Activated CD4-positive, alpha-beta T cell treated with anti-CD3 and anti-CD28 coated beads, Interleukin-2, amount 50 U/mL, for 24 hours (primary cell): ENCODE measurements at places on chromosomes 6 and 20.

DNA sequence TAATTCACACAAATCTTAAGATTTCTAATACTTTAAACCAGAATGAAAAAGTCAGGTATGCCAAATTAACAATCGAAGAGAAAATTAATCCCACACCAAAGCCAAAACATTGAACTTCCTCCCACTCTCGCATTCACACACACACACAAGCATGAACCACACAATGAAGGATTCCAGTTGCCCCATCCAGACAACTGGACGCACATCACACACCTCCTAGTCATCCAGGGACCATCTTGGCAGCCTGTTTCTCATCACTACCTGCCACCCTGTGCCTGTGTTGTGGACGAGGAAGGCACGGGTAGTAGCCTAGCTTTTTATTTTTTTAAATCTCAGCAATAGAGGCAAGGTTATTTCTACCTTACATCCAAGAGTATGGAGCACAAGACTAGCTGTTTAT lies 15.2 kb downstream of the B4GALT5 start:
- no peak for DNase-seq

GRCh38 chr6:34378470-34378869 lies 14.0 kb downstream of the NUDT3 start:
- no peak for DNase-seq

DNA sequence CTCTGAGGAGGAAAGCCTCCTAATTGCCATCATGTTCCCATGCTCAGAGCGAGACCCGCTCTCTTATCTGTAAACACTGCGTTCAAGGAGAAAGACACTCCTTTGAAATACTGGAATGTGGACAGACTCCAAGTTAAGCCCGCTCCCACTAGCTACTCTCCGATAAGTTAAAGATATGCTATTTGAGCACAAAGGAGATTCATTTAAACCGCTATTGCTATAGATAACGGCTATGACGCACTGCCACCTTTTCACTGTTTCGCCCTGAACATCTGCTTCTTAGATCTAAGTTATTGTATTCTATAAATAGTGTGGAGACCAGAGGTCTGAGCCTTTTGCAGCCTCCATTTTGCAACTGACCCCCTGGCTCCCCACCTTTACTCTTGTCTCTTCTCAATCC lies 82.3 kb downstream of the GPX5 start:
- DNase-seq, result no peak

DNA sequence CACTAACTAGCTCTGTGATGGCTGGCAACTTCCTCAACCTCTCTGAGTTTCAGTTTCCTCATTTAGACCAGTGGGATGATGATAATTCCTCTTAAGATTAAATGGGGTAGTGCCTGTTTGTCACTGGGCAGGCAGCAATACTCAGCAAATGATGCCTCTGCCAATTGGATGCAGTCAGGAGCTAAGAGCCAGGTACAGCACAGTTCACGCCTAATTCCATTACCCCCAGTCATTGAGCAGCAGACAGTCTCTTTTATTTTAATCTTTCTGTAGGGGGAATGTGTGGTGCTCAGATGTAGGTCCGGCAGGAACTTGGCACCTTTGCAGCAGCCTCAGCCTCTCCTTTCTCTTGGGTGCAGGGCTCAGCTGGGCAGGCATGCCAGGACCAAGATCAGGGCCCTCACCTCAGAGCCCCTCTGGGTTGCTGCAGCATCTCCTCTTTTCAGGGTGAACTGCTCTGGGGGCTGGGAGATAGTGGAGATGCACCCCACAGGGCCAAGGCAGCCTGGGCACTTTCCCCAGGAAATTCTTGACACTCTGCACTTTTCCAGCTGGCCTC lies 243.8 kb downstream of the LRFN2 start:
- no peak for DNase-seq

DNA sequence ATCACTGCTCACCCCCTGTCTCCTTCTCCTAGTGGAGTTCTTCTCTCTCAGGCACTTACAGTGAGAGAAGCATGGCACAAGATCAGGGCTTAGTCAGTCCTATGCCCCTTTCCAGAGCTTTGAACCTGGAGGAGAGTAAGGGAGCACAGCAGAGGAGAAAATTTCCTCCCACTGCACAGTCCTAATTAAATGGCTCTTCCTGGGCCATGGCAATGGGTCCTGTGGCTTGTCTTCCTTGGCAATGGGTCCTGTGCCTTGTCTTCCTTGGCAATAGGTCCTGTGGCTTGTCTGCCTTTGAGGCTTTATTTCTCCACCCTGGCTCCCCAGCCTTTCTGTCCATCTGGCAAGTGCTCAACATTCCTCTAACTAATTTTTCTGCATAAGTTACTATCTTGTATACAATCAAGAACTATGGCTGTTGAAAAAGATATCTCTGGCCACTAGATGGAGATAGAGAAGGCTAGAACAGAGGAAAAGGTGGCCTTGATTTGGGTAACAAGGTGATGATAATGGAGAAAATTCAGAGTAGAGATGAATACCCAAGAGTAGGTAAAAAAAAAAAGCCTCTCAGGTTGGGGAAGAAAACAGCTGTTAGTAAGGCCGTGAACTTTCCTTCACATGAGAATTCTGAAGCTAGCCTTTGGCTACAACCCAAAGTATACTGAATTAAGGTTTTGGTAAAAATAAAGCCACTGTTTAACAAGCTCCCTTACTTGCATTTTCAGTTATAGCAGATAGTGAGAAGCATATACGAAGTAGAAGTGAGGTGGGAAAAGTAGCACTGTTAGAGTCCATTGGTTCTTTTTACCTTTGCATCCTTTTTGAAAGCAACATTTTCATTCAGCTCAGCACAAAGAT lies 504.9 kb downstream of the DOK5 start:
- no peak for DNase-seq

- no peak for DNase-seq
These were observed 121.6 kb downstream of the ADGRB3 start for GRCh38 chr6:68756454-68757375.
